D721Med (cell line): ENCODE measurements at places on chromosomes 1 and 21.

GRCh38 chr1:225878282-225878681 is 3.9 kb downstream of the TMEM63A start:
- no peak for DNase-seq

DNA sequence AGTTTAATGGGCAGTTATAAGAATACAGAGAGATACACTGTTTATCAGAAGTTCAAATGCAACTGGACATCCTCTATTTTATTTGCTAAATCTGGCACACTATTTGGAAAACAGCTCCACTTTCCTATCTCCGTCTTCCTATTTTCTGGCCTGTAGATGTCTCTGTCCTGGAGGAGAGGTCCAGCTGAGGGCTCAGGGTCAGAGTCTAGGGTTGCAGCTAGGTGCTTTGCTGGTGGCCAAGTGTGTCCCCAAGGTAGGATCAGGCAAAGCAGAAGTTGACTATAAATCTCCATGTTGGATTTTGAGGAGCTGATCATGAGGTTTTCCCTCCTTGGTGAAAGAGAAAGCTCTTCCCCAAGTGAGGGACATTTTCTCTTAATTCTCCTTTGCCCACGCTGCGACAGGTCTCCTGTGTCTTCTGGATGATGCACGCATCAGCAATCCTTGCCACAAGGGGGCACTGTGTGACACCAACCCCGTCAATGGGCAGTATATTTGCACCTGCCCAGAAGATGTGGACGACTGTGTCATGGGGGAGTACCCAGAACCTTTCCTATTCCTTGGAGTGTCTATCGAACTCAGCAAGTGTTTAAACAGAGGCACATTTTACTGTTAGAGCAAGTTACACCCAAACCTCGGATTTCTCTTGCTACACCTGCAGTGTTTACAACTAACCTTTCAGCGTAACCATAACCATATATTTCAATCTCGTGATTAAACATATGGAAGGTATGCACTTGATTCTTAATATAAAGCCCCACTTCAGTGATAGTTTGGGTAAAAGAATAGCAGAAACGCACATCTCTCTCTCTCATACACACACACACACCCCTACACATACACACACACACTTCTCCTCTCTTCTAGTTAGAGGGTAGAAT is 10.2 kb downstream of the ADAM30 start:
- DNase-seq = no peak

DNA sequence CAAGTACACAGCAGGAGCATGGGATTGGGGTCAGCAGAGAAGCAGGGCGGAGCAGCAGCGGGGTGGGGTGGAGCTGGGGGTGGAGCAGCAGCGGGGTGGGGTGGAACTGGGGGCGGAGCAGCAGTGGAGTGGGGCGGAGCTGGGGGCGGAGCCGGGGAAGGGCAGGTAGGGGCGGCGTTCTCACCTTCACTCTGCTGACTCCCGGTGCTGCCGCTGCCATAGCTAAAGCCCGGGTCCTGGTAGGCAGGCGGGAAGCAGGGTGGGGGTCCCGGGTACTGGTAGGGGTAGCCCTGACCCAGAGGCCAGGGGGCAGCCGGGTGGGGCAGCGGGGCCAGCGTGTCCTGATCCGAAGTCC is 6.7 kb downstream of the TAS1R3 start:
- no peak for DNase-seq

GRCh38 chr1:221766210-221766609 is 24.3 kb upstream of the DUSP10 start:
- DNase-seq = no peak

DNA sequence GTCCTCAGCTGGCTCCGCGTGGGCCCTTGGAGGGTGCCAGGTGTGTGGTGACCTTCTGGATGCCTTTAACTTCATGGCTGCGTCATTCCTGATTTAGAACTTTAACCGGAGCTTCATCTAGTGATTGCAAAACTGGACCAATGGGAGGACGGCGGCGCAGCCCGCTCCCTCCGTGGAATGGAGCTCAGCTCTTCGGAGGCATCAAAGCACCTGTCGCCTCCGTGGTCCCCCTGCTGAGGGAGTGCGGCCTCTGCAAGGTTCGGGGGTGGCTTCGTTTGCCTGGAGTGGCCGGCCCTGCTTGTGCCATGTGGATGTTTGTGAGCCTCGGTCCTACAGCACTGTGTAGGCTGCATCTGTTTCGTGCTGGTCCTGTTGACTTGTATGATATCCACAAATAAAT is 14.2 kb downstream of the CSTB start:
- DNase-seq = no peak

GRCh38 chr1:8863138-8863537 is 15.3 kb downstream of the ENO1 start:
- no peak for DNase-seq

DNA sequence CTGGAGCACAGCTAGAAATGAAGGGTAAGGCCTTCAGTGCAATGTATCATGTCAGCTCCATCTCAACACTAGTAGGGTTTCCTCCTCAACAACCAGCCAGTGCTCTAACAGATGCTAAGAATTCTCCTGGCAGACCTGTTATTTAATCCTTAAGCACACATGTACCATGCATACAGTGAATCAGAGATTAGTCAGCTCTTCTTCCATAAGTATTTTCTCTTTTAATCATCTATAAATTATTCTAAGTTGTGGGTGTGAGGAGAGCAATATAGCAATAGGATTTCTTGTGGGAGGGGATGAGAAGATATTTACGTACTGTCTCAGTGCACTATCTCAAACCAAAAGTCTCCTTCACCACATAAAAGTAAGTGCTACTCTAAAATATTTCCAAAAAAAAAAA is 95.3 kb downstream of the COP1 start:
- no peak for DNase-seq

DNA sequence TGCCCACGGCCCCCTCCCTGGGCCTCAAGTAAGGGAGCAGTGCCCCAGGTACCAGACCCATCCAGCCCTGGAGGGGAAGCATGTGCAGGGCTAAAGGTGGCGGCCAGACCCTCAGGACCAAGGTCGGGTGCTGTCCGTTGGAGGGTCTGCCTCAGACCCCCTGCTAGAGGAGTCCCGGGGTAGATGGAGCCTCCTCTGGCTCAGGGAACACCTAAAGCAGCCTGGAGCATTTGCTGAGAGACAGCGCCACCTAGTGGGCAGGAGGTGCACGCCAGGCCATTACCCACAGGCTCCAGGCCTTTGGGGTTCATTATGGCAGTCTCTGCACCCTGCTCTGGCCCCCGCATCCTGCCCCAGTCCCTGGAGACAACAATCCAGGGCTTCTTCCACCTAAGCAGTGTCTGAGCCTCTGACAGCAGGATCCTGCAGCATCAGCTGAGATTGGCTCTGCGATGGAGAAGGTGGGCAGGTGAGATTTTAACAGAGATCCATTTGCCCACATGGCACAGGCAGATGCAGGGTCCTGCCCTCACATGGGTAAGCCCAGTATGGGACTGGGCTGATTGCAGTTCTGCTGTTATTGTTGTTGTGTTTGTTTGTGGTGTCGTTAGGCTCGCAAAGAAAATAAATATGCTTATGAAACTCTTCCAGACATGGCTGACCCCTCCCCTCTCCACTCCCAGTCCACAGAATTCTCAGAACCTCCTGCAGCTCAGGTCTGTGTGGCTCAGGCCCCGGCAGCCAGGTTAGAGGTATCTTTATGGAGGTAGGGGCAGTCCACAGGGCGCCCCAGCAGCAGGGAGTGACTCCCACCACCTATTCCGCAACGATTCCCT is 42.4 kb downstream of the CTNNBIP1 start:
- DNase-seq = peak; percentile 45

DNA sequence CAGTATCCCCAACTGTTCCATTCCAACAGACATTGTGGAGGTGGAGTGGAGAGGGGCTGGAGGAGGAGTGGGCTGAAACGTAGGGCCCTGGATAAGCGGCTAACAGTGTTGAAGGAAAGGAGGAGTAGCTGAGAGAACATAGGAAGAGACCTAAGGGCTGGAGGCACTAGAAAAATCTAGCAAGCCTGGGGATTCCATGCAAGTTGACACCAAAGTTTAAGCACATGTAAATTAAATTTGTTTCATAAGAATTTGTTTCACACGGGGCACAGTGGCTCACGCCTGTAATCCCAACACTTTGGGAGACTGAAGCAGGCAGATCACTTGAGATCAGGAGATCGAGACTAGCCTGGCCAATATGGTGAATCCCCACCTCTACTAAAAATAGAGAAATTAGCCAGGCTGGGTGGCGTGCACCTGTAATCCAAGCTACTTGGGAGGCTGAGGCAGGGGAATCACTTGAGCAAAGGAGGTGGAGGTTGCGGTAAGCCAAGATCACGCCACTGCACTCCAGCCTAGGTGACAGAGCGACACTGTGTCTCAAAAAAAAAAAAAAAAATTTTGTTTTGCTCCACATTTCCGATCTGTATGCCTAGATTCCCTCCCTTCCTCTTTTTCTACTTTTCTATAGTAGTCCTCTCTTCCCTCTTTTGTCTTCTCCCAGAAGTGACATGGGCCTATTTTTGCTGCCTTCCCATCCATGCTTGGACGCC is 530 bp upstream of the CD244 start:
- DNase-seq = no peak

DNA sequence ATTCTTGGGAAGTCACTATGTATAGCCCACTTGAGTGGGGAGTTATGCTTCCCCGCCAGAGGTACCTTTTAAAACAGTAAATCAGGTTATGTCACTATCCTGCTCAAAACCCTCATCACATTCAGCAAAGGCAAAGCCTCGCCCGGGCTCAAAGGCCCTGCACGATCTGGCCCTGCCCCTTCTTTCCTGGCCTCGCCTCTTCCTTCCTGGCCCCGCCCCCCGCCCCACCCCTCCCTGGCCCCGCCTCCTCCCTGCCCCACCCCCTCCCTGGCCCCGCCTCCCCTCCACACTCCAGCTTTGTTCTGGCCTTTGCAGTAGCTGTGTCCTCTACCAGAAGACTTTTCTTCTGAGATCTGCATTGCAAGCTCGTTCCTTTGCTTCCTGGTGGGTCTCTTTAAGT is 6.6 kb downstream of the LDLRAD2 start:
- no peak for DNase-seq

GRCh38 chr1:219227360-219228057 is 53.8 kb downstream of the LYPLAL1 start:
- no peak for DNase-seq

GRCh38 chr21:15797577-15798363 is 68.0 kb downstream of the USP25 start:
- DNase-seq = no peak

GRCh38 chr1:57483954-57484353 is 60.1 kb upstream of the DAB1 start:
- no peak for DNase-seq

- no peak for DNase-seq
Observed at GRCh38 chr21:39014747-39015146, 168.5 kb downstream of the PSMG1 start.

- DNase-seq = no peak
Observed at GRCh38 chr1:158818975-158819431, 12.1 kb upstream of the MNDA start.

GRCh38 chr1:108897865-108898720 is 21.3 kb downstream of the GPSM2 start:
- DNase-seq = no peak

GRCh38 chr1:208648146-208648545 is 404.0 kb upstream of the PLXNA2 start:
- no peak for DNase-seq

DNA sequence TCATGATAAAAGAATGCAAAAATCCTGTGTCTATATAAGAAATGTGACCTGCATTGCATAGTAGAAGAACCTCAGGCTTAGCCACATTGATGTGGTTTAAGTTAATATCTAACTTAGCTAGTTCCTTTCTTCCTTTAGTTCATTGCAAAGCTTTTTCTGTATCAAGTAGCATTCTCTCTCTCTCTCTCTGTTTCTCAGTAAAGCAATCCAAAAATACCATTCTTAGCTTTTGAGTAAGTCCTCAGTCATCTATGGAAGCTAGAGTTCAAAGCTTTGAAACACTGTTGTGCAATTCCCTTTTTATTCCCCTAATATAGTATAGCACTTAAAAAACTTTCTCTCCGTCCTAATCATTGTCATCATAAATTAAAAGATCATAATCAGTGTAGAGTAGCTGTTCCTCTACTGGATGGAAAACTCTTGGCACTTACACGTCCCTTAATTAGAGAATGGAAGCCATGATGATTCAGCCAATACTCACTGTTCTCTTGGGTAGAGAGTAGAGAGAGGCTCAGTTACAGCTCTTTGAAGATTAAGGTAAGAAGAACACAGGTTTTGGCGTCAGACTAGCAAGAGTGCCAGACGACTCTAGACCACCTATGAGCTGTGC is 350.3 kb upstream of the LYPLAL1 start:
- no peak for DNase-seq

DNA sequence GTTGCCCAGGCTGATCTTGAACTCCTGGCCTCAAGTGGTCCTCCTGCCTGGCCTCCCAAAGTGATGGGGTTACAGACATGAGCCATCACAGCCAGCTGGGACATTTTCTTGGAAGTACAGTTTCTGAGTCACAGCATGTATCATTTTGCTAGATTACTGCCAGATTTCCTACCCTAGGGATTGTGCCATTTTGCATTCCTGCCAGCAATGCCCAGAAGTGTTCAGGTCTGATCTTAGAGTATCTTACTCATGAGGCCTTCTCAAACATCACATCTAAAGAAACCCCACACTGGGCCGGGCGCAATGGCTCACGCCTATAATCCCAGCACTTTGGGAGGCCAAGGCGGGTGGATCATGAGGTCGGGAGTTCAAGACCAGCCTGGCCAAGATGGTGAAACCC is 10.2 kb downstream of the BMP8A start:
- DNase-seq = no peak

GRCh38 chr1:224377676-224378006 is 21.0 kb downstream of the CNIH4 start:
- DNase-seq = no peak

- DNase-seq = no peak
Observed at GRCh38 chr1:97764991-97765390, 155.8 kb downstream of the DPYD start.

GRCh38 chr1:17437260-17437579 is 2.3 kb downstream of the RCC2 start:
- DNase-seq = no peak

GRCh38 chr1:111399792-111400610 is 27.5 kb downstream of the OVGP1 start:
- no peak for DNase-seq

DNA sequence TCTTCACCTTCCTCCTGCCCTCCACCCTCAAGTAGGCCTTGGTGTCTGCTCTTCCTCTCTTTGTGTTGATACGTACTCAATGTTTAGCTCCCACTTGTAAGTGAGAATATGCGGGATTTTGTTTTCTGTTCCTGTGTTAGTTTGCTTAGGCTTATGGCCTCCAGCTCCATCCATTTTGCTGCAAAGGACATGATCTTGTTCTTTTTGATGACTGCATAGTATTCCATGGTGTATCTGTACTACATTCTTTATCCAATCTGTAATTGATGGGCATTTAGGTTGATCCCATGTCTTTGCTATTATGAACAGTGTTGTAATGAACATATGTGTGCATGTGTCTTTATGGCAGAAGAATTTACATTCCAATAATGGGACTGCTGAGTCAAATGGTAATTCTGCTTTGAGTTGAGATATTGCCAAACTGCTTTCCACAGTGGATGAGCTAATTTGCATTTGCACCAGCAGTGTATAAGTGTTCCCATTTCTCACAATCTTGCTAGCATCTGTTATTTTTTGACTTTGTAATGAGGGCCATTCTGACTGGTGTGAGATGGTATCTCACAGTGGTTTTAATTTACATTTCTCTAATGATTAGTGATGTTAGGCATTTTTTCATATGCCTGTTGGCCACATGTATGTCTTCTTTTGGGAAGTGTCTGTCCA is 272.7 kb downstream of the SDCCAG8 start:
- DNase-seq = no peak

GRCh38 chr1:228879164-228879563 is 143.9 kb downstream of the RHOU start:
- DNase-seq = no peak

- no peak for DNase-seq
Observed at GRCh38 chr21:46355161-46356004, 31.4 kb downstream of the PCNT start.

GRCh38 chr1:63411066-63411465 is 43.6 kb downstream of the ALG6 start:
- no peak for DNase-seq
